Left ventricle myocardium inferior (tissue), 1 donor: ENCODE measurements at places on chromosomes 4 and X. TPM values are rescaled to one million over a fixed set of nuclear protein-coding genes. Genes with fewer than 3 reads are reported as not detected.

- H3K4me3 ChIP-seq: no peak overlapping the region
- H3K36me3 ChIP-seq: no peaks in the 10 kb centered on the region
- H3K27ac ChIP-seq: no peak overlapping the region
- no peaks in the 10 kb centered on the region for H3K27me3 ChIP-seq
Measured at GRCh38 chr4:128796934-128797333, 12.6 kb upstream of the JADE1 start.

- H3K27me3 ChIP-seq: no peaks in the 10 kb centered on the region
- DNase-seq: no peak
- H3K4me3 ChIP-seq: no peak overlapping the region
- peak overlapping the region; percentile 72 for H3K27ac ChIP-seq
Measured at GRCh38 chr4:185672618-185673017, 137.3 kb upstream of the PDLIM3 start.

The DCAF4L1 gene
- total RNA-seq: 0.19 TPM

DNA sequence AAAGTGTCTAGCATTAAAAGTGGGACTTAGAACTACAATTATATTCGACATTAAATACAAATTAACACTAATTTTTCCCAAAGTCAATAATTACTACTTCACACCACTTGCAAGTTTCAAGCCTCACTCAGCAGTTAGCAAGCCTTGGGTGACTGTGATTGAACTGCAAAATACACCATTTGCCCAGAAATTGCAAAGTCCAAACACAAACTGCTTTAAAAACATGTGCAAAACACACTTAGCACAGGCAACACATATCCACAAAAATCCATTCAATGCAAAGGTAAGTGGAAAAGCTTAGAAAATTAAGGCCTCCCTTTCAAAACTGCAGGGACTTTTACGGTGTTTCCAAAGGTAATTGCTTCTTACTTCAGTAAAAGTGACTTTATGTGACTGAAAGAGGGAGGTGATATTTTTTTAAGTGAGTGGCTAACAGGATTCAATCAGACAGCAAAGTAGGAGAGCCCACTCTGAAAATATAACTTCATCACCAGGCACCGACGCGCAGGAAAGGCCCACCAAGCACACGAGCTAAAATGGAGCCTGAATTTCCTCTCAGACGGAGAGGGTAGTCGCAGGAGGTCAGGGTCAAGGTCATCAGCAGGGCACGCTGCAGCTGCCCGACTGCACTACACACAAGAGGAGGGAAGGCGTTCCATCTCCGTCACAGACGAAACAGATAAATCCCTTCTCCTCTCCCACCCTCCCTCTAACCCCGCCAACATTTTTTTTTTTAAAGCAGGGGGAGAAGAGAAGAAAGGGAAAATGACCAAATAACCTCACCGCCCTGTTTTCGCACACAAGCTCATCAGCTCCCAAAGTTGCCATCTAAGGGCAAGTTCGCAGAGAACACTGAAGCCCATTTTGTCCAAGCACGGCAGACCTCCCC, 3.1 kb downstream of the ZNF827 start:
- peak overlapping the region; percentile 89 for H3K4me3 ChIP-seq
- no peaks in the 10 kb centered on the region for H3K27me3 ChIP-seq
- DNase-seq: peak; percentile 43
- H3K4me1 ChIP-seq: peaks cover 61% of the 10 kb centered on the region
- no peaks in the 10 kb centered on the region for H3K36me3 ChIP-seq

DNA sequence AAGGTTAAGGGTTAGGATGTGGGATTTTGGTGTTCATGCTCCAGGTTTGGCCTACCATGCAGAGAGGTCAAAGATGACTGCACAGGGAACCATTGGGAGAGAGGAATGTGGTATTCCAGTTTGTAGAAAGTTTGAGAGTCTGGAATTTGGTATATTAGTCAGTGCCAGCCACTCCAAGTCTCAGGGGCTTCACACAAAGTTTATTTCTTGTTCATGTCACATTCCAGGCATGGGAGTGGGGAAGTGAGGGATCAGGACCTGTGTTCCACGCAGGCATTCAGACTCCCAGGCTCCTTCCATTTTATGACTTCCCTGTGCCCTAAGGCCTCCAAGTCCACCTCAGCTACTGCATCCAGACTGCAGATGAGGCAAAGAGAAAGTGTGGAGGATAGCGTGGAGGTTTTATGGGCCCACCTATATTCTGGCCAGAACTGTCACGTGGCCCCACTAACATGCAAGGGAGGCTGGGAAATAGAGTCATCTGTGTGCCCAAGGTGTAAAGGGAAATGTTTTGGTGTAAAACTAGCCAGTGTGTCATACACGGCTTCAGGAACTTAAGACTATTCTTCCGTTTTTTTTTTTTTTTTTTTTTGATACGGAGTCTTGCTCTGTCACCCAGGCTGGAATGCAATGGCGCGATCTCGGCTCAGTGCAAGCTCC, 140.6 kb upstream of the SCML1 start:
- no peak for DNase-seq
- no peak overlapping the region for H3K27ac ChIP-seq
- H3K4me1 ChIP-seq: peaks cover 28% of the 10 kb centered on the region
- no peaks in the 10 kb centered on the region for H3K36me3 ChIP-seq
- no peaks in the 10 kb centered on the region for H3K27me3 ChIP-seq
- no peak overlapping the region for H3K4me3 ChIP-seq

GRCh38 chrX:151816934-151817333, 82.4 kb downstream of the CNGA2 start:
- H3K36me3 ChIP-seq: no peaks in the 10 kb centered on the region
- no peak overlapping the region for H3K4me3 ChIP-seq
- H3K27me3 ChIP-seq: no peaks in the 10 kb centered on the region
- no peaks in the 10 kb centered on the region for H3K4me1 ChIP-seq

The GPC4 gene
- 7.1 TPM for total RNA-seq

The ADRA2C gene
- 4.5 TPM for total RNA-seq

DNA sequence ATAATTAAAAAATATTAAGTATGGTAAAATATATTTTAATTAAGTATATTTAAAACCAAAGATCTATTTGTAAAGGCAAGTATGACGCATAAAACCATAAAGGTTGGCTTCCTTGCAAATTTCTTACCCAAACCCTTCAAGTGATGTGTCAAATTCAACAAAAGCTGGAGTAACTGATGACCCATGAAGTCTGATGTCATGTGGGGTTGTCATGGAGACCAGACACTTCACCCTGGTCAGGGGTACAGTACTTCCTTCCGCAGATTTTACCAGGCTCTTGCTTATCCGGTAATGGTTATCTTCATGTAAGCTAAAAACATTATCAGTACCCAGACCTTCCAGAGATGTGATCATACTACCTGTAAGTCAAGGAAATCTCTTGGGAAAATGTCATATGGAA, 170.1 kb downstream of the WDFY3 start:
- H3K27ac ChIP-seq: no peak overlapping the region
- DNase-seq: no peak
- no peak overlapping the region for H3K4me3 ChIP-seq
- no peaks in the 10 kb centered on the region for H3K4me1 ChIP-seq

The VGLL1 gene
- total RNA-seq: not detected

The DGAT2L6 gene
- total RNA-seq: not detected

DNA sequence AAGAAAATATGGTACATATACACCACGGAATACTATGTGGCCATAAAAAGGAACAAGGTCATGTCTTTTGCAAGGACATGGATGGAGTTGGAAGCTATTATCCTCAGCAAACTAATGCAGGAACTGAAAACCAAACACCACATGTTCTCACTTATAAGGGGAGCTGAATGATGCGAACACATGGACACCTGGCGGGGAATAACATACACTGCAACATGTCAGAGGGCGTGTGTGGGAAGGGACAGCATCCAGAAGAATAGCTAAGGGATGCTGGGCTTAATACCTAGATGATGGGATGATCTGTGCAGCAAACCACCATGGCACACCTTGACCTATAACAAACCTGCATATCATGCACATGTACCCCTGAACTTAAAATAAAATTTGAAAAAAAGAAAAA, 19.5 kb upstream of the CNKSR2 start:
- no peaks in the 10 kb centered on the region for H3K36me3 ChIP-seq
- no peak for DNase-seq
- no peaks in the 10 kb centered on the region for H3K27me3 ChIP-seq
- H3K4me1 ChIP-seq: no peaks in the 10 kb centered on the region
- no peak overlapping the region for H3K27ac ChIP-seq
- no peak overlapping the region for H3K4me3 ChIP-seq

- H3K36me3 ChIP-seq: no peaks in the 10 kb centered on the region
- no peaks in the 10 kb centered on the region for H3K4me1 ChIP-seq
- no peaks in the 10 kb centered on the region for H3K27me3 ChIP-seq
Measured at GRCh38 chr4:86840858-86841257, 8.3 kb downstream of the SLC10A6 start.

DNA sequence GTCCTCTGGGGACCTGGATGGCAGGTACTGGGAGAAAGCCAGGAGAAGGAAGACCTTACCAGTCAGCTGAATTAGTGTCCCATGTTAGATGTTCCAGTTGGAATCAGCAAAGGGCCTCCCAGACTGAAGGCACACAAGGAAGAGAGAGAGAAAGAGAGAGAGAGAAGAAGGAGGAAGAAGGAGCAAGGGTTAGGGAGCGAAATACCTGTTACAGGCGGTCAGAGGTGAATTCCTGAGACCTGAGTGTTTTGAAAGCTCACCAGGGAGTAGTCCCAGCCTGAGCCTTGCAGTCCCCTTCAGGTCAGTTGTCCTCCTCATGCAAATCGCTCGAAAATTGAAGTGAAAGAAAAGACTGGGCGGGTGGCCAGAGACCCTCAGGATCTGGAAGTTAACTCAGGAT, 60.3 kb downstream of the USP11 start:
- no peak overlapping the region for H3K27ac ChIP-seq
- no peaks in the 10 kb centered on the region for H3K4me1 ChIP-seq
- no peaks in the 10 kb centered on the region for H3K27me3 ChIP-seq
- no peaks in the 10 kb centered on the region for H3K36me3 ChIP-seq
- DNase-seq: no peak
- no peak overlapping the region for H3K4me3 ChIP-seq

The CMC4 gene
- 28.1 TPM for total RNA-seq

DNA sequence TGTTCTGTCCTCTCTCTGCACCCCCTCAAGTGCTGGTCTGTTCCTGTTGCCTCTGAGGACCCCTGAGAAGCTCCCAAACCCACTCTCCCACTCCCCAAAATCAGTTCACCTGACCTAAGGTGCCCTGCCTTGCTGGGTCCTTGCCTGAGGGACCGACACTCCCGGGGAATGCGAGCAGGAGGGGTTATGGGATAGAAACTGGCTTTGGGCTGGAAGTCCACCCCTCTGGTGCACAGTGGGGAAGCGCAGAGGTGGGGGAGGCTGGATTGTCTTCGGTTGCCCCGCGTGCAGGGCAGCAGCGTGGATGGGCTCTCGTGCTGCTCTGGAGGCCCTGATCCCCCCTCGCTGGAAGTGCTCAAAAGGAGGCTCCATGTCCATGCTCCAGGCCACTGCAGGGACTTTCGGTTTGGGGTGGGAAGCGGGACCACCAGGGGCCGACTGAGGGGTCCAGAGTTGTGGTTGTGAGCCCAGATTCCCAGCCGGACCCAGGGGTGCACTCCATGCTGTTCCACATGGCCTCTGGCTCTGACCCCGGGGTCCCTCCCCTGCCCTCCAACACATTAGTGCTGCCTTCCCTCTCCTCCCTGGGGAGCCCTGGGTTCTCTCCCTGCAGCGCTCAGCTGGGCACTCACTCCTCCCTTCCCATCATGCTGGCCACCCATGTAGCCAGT, 7.6 kb downstream of the SORCS2 start:
- H3K36me3 ChIP-seq: no peaks in the 10 kb centered on the region
- no peak for DNase-seq
- no peak overlapping the region for H3K27ac ChIP-seq
- no peak overlapping the region for H3K4me3 ChIP-seq

GRCh38 chr4:114265342-114265741, 285.9 kb upstream of the ARSJ start:
- H3K4me1 ChIP-seq: no peaks in the 10 kb centered on the region
- no peaks in the 10 kb centered on the region for H3K36me3 ChIP-seq
- no peak for DNase-seq
- H3K27me3 ChIP-seq: no peaks in the 10 kb centered on the region
- no peak overlapping the region for H3K27ac ChIP-seq

DNA sequence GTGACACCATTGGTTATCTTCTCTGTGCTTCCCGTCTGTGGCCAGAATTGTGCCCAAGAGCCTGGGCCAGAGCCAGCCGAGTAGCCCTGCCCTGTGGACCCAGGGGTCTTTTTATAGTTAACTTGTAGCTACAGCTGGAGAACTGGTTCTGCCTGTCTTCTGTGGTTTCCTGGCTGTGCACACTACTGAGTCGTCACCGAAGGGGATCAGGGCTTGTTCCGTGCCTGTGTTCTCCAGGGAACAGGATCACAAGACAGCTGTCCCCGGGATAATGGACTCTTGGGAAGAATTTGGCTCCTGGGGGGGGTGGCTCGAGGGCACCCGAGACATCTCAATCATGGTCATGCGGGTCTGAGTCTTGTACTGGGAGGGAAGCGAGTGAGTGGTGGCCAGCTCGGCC, 22.1 kb upstream of the OPN1LW start:
- H3K4me1 ChIP-seq: peaks cover 16% of the 10 kb centered on the region
- DNase-seq: no peak
- H3K4me3 ChIP-seq: no peak overlapping the region
- peak overlapping the region; percentile 50 for H3K27ac ChIP-seq
- no peaks in the 10 kb centered on the region for H3K36me3 ChIP-seq

DNA sequence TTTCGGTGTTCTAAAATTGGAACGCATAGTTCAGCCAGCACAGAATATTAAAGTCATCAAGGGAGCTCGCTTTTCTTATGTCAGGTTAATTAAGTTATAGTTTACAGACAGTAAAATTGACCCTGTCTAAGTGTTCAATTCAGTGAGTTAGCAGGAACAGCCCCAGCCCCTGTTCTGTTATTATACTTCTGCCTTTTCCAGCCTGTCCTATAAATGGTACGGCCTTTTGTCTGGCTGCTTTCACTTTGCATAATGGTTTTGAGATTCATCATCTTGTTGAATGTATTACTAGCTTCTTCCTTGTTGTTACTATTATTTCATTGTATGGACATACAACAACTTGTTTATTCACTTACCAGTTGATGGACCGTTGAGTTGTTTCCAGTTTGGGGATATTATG, 9.5 kb downstream of the CXCL13 start:
- no peaks in the 10 kb centered on the region for H3K36me3 ChIP-seq
- DNase-seq: no peak
- no peak overlapping the region for H3K4me3 ChIP-seq
